ENCODE measurements at places on chromosomes 7 and 10.

- DNase-seq = no peak
Measured at GRCh38 chr10:62562101-62562500, 187.9 kb downstream of the ZNF365 start.

DNA sequence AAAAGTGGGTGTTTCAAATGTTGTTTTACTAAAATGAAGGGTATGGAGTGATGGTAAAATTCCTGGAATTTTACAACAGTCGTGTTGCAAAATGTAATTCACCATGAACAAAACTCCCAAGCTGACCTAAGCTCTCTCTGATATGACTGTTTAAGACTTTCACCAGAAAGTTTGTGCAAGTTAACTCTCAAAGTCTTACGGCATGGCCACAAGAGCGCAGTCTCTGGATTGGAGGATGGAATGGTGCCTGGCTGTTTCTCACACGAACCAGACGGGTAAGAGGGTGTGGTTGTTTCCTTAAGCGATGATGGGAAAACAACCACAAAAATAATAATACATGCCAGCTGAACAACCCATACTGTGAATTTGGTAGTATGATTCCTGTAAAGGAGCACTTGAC is 662.5 kb downstream of the KCNMA1 start:
- DNase-seq = no peak

- DNase-seq = no peak
Measured at GRCh38 chr7:84647797-84648757, 453.5 kb upstream of the SEMA3A start.

DNA sequence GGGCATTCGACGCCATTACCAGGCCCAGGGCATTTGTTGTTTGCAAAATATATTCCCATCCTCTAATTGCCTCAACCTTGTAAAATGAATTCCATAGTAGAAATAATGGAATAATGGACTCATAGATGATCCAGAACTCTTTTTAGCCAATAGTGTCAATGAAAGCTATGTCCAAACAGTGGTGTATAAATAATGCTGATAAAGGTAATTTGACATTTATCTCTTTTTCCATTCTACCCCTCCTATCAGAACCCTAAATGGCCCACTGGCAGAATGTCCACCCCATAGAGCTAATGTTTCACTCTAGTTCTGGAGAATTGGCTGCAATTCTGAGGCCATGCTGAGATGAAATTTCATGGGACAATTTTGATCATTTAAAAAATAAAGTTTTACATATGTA is 76.4 kb upstream of the DLX6 start:
- no peak for DNase-seq

DNA sequence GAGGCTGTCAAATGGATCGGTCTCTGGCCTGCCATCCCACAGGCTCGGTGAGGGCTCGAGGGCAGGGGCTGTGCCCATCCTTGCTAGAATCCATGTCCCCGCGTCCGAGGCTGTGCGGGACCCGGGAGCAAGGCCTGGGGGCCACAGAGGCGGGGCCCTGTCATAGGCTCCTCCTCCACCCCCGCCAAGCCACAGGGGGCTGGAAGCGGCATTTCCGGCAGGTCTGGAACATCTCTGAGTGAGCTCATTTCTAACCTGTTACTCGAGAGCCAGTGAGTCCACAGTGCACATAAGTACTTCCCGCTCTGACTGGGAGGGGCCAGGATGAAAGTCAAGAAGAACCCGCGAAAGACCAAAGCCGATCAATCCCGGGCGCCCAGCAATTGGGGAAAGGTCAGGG is 57.6 kb downstream of the NKX6-2 start:
- DNase-seq = no peak

DNA sequence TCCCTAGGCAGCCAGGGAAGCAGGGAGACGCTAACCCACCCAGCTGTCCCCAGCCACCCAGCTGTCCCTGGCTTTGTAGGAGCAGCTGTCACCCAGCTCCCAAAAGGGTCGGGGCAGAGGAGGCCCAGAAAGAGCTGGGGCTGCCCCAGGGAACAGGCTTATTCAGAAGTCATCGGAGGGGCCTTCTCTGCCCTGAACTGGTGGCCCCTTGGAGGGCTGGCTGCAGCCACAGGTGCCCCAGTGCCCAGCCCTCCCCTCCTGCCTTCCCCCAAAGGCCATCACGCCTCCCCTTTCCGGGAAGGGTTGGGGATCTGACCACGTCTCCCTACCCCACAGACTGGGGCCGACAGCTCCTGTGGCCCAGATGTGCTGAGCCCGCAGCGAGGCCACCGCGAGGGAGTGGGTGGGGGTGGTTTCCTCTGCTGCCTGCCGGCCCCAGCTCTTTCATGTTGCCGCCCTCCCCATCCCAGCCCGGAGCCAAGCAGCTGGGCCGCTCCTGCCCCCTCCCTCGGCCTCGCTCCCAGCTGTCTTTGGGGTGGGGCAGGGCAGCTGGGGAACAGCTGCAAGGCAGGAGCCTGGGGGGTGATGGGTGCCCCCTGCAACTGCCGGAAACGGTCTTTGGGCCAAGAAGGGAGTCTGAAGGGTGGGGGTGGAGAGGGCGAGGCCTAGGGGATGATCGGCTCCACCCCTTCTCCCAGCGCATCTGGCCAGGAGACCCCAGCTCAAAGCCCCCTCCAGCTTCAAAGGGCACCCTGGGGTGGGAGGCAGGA is 16.8 kb downstream of the TRIM8 start:
- no peak for DNase-seq

DNA sequence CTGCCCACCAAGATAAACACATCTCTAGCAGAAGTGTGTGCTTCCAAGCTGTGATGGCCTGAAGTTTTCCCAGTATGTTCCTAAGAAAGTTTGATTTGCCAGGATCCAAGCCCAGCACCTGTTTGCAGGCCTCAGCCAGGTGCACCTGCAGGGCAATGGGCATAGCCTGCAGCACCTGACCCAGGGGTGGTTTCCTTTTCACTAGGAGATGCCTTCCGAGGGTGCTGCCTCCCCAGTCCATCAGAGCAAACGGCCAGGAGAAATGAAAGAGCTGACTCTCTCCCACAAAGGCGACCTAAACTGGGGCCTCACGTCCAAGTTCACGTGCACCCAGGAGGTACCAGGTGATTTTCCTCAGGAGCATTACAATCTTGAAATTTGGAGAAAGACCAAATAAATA is 7.1 kb downstream of the UCMA start:
- DNase-seq = no peak

GRCh38 chr10:44510379-44511115 is 125.7 kb upstream of the CXCL12 start:
- DNase-seq = no peak

DNA sequence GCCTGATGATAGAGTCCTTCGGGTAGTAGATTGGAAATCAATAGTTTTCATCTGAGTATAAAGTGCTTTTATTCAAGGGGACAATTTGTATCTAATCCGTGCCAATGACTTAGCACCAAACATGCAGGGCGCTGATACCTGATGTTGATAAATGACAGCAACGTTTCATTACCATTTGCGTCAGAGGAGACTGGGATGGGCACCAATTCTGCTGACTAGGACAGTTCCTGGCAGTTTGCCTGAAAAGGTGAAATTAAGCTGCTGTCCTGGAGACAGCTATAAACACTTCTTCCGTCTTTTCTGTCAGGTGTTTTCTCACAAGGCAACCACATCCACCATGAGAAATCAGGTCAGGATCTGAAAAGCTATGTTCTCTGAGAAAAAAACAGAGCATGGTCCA is 1136.4 kb downstream of the TYW1 start:
- DNase-seq = no peak

DNA sequence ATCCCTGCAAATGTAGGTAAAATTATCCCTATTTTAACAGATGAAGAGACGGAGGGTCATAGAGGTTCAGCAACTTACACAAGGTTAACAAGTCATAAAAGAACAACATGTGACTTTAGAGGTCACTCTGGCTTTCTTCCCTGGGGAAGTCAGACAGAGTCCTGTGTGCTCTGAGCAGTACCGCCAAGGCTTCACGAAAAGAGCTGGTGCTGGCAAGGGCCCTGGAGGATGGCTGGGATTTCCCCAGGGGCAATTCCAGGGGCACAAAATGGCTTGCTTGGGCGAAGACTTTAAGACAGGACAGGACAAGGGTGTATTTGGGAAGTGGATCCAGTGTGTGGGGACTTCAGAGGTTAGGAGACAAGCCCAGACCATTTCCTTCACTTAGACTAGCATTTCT is 144.1 kb downstream of the PIP4K2A start:
- DNase-seq = no peak

DNA sequence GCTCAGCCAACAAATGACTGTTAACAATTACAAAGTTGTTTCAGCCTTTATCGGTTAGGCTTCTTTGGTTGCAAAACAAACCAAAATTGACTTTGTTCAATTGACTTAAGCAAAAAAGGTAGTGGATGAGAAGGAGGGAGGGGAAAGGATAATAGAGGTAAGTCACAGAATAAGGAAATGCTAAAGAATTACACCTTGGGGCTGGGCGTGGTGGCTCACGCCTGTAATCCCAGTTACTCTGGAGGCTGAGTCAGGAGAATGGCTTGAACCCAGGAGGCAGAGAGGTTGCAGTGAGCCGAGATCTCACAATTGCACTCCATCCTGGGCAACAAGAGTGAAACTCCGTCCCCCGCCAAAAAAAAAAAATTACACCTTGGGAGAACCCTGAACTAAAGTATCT is 41.4 kb downstream of the AHCYL2 start:
- no peak for DNase-seq

- no peak for DNase-seq
Measured at GRCh38 chr10:108982159-108982558, 941.2 kb downstream of the XPNPEP1 start.

DNA sequence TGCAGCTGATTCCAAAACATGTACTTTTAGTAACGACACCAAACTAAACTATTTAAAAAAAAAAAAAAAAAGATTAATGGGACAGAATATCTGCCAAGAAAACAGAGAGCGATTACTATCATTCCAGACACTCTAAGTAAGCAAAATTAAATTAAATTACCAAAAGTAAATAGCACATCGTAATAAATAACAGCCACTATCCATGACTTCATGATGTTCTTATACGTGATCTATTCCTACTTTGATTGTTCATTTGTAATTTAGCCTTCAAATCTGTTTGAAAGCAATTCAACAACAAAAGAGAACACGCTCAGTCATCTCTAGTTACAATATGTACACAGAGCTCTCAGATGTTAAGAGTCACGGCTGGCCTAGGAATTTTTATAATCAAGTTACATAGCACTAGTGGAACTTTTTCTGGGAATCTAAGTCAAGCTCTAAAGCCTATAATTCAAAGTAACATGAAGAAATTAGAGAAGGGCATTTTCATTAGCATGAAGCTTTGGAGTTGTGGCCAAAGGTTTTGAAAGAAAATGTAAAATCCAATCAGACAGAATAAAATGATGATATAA is 241.7 kb upstream of the NEBL start:
- no peak for DNase-seq

- no peak for DNase-seq
Measured at GRCh38 chr7:108196004-108196403, 65.8 kb upstream of the LAMB4 start.

- DNase-seq = no peak
Measured at GRCh38 chr7:129168231-129169021, 20.0 kb upstream of the SMO start.

DNA sequence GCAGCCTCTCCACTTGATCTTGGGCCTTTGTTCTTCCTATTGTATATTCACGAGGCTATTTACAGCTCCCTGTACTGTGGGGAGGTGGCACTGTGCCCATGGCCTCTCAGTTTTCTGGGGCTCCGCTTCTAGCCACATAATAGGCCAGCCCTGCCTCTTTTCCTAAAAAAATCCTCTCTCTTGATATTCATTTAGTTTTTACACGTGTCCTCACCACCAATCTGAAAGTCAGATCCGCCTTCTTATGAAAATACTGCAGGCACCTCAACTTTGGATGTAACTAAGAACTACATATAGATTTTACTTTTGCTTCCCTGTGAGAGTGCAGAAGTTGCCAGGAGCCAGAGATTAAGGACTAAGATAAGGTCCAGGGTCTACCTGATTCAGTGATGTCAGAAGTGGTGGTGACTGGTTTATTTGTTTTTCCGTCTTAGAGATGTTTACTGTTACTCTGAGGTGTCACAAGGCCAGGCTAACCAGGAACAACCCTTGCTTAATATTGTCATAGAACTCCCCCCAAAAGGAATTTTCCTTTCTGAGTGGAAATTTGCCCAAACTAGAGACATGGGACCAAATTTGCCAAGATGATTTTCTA is 7.8 kb downstream of the BAMBI start:
- no peak for DNase-seq

DNA sequence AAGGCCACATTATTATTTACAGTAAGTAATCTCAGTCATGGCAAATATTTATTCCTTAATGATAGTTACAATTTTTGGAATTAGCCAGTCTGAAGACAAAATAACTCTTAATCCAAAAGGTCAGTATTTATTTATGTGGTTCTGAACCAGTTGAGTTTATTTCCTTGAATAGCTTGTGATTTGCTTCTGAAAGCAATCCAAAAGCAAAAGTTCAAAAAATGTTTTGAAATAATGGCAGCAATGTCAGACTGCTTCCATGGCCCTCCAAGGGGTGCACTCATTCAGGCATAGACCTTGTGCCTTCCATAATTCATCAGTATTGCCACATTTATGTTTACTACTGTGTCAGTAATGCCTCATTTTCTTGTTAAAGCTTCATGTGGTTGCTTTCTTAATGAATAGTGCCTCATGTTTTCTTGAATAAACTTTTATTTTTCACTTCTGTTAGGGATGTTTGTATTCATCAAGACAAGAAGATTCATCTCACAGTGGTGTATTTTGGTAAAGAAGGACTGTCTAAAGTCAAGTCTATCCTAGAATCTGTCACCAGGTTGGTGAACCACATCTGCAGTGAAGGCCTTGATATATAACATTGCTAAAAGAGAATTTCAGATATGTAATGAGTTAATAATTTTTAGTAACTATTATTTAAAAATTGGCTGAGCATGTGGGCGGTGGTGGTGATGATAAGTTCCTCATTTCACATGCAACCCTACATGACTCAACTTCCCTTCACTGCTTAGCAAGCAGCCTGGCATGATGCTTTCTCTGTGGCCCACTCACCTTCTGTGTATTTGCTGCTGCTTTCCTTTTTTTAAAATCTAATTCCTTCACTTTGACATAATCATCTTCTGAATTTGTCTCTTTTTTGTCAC is 22.0 kb downstream of the CSGALNACT2 start:
- no peak for DNase-seq

DNA sequence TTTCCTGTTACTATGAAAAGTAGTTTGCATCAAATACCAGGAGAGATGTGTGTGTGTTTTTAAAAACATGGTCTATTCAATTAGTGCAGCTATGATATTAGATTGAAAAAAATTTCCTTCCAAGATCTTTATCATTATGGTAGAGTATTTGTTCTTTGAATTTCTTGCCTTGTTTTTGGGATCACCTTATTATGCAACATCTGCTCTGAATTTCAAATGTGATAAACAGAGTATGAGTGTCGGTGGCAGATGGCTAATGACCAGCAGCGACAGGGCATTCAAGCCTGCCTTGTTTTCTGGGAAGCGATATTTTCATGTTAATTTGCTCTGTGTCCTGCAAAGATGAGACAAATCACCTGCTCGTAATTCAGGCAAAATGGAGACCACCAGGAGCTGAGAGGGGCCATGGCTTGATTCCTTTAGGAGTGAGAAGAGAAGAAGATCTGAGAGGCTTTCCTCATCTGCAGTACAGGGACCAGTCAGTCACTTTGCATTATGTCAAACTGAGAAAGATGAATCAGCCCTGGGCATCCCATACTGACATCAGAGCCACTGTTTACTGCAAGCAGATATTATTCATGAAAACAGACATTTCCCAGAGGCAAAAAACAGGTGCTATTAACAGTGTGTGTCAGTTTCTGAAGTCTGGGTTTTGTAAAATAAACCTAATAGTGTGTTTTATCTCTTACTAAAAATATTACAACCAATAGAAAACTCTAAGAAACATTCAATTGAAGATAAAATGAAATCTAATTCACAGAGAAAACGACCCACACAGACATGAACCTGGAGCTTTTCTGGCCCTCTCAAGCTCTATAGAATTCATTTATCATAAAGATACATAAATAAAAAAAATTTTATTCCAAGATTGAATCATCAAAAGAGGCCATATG is 67.6 kb downstream of the CDK6 start:
- DNase-seq = no peak

Measured in NCI-H2081 treated with DMSO at 0.1 percent for 48 hours (cell line).